HT-29 (cell line): ENCODE measurements at places on chromosomes 13 and 19. TPM values are rescaled to one million over a fixed set of nuclear protein-coding genes. Genes with fewer than 3 reads are reported as not detected.

DNA sequence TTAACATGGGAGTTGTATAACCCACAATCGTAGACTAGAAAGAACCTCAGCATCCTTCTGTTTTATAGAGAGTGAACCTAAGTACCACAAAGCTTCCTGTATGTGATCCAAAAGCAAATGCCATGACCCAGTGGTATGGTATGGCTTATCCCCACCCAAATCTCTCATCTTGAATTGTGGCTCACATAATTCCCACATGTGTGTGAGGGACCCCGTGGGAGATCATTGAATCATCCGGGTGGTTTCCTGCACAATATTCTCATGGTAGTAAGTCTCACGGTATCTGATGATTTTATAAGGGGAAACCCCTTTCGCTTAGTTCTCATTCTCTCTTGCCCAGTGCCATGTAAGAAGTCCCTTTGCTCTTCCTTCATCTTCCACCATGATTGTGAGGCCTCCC lies 587.9 kb downstream of the LMO7 start:
- no peak for DNase-seq

DNA sequence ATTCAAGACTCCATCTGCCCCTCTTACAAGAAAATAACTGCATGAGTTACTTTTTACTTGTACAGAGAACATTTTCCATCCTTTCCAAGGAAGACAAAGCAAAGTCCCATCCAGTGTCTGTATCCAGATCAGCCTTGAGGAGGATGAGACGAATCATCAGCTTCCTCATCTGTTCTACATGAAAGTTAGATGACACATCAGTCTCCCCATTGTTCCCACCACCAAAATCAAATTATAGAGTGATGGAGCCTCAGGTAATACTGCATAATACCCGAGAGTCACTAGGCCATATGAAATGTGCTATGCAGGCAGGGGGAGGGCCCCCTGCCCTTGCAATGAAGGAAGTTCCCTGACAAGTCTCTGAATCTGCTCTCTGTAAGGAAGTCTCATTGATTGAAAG lies 1244.6 kb upstream of the SLC10A2 start:
- DNase-seq: no peak

- peak; percentile 27 for DNase-seq
Measured at GRCh38 chr13:109576331-109576813, 210.0 kb downstream of the IRS2 start.

DNA sequence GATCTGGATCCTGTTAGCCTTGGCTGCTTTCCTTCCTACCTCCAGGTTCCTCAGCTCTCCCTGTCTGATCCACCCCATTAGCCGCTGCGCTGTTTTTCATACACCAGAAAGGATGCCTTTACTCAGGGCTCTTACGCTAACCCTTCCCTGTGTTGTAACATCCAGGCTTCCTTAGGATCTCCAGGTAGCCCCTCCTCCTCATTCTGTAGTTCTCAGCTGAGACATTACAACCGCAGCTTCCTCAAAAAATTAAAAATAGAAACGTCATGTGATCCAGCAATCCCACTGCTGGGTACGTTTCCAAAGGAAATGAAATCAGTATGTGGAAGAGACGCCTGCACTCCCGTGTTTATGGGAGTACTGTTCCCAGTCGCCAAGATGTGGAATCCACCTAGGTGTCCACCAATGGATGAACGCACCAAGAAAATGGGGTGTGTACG lies 18.4 kb upstream of the MYADM start:
- no peak for DNase-seq

- DNase-seq: no peak
Measured at GRCh38 chr13:64551755-64552154, 2678.4 kb downstream of the PCDH9 start.

CPB2 gene
- not detected in 2 replicates for total RNA-seq

MCF2L gene
- 46.7 and 53.2 TPM in 2 replicates for total RNA-seq
